Jurkat, Clone E6-1 (cell line): ENCODE measurements at places on chromosomes 3 and 15.

DNA sequence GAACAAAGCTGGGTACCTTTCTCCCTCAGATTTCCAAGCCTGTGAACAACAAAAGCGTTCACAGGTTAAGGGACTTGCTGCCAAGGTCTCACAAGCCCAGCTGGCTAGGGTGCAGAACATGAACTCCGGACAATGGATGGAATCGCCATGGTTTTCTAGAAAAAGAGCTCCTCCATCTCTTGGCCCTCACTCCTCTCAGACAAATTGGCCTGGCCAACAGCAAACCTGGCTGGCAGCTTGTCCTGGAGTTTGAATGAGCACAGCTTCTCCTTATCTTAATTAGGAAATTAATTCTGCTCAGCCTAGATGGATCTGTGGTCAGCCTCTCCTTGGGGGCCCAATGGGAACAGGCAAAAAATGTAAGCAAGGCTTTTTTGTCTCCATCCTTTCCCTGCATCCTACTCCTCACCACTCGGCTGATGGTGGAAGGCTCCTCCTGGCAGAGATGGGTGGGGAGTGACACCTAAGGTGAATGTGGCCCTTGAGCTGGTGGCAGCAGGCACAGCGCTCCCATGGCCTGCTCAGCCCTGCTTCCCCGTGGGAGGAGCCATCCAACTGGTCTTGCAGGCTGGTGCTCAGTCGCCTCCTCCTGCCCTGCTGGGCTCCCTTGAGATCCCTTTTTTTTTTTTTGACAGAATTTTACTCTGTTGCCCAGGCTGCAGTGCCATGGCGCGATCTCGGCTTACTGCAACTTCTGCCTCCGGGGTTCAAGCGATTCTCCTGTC is 5.8 kb downstream of the KLHL25 start:
- DNase-seq: no peak

GRCh38 chr15:68417897-68418296 is 14.1 kb downstream of the ITGA11 start:
- no peak for DNase-seq

GRCh38 chr15:60626669-60627068 is 147.7 kb upstream of the ICE2 start:
- DNase-seq: no peak

DNA sequence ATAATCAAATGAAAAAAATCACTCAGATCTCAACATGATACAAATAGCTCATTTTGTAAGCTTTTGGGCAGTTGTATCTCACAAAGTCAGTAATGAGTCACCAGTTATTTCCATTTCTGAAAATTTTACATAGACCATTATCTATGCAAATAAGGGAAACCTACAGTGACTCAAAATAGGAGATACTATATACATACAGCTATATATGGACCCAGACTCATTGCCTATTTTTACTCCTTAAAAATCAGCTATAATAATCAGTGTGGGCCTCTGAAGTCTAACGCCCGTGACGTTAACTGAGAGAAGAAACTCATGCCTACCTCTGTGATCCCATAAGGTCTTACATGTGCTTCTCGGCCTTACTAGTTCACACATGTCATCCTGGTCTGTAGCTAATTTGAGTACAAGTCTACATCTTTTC is 31.6 kb downstream of the LRIG1 start:
- no peak for DNase-seq

- no peak for DNase-seq
Measured at GRCh38 chr15:42033214-42033873, 12.5 kb upstream of the PLA2G4E start.

GRCh38 chr3:53263907-53264306 is 8.1 kb upstream of the TKT start:
- no peak for DNase-seq

GRCh38 chr3:185153171-185153771 is 411 bp upstream of the C3orf70 start:
- no peak for DNase-seq

DNA sequence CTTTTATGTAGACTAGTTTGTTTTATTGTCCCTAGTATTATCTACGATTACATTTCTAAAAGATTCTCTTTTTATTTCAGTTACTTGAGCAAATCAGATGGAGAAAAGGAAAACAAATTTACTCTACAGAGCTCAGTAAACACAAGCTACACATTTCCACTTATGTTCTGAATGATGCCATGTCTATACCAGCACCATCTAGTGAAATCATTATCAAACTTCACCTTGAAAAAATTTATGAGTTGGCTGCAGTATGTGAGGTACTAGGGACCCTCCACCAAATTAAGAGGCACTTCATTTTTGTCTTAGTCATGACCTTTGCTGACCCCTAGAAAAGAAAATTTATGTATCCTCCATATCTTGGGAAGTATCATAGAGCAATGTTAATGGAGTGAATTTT is 827.4 kb downstream of the SI start:
- no peak for DNase-seq

DNA sequence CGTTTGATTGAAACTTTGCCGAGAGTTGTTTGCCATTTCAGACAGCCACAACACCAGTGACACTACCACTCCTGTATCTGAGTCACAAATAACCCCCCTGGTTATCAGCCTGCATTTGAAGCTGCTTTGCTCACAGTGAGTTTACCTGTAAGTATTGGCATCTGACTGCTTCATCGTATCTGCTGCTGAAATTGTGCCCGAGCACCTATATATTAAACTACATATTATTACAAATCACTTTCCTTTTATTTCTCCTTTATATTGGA is 39.2 kb upstream of the SPSB4 start:
- no peak for DNase-seq

GRCh38 chr3:129057249-129057648 is 3.3 kb upstream of the GP9 start:
- no peak for DNase-seq

DNA sequence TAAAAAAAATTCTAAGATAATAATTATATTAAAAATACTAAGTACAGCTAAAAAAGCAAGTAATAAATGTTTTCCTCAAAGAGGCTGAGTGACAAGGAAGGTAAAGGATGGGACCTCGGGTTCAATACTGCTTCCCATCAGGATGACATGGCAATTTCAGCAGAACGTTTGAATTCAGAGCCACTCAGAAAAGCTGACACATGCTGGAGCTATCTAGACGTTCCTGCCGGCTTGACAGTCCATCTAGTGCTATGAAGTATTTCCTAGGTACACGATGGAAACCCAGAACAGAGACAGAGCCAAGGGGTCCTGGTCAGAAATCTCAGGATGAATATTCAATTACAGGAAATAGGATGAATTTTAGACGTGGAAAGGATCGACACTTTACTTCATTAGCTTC is 361.8 kb downstream of the FGF12 start:
- DNase-seq: no peak

- no peak for DNase-seq
Measured at GRCh38 chr15:74422652-74423430, 10.9 kb downstream of the SEMA7A start.

GRCh38 chr3:108823227-108823626 is 641 bp downstream of the TRAT1 start:
- no peak for DNase-seq

DNA sequence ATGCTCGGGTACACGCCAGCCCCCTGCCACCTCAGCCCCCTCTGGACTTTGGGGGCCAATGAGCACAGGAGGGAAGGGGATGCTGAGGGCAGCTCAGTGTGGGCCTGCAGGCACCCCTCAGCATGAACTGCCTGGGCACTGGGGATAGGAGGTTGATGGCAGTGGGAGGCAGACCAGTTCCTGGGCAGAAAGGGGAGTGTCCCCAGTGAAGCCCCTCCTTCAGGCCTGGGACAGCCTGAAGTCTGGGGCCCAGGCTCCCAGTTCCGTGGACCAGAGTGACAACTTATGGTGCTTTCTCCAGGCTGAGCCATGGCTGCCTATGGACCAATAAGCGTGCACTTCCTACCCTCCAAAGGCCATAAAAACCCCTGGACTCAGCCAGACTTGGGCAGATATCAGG is 63.3 kb upstream of the IMPG2 start:
- no peak for DNase-seq

DNA sequence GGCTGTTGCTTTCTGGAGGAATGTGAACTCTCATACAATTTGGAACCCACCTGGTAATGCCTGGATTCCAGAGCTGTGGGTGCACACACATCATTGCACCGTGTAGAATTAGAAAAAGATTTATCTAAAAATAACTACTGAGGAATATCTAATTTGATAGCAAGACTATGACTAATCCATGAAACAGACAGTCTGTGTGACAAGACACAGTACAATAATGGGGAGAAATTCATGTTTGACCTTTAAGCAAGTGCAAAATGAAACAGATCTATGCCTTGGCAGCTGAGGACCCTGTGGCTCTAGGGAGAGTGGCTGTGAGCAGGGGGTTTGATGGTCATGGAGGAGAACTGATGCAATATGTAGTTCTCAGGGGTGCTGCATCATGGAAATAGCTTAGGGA is 7.9 kb upstream of the DOCK3 start:
- DNase-seq: no peak

DNA sequence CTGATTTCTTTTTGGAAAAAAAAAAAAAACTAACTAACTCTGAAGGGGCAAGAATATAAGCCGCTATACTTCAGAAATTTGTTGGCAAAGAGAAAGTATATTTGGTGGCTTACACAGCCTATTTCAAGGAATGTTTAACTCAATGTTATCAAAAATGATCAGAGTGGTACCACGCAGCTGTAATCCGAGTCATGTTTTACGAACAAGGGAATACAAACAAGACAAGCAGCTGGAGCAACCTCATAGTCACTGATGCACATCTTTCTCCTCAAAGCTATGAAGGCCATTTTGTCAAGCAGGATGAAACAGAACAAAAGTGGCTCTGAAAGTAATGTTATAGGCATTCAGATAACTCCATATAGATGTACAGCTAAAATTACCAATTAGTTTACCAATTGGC is 81.2 kb downstream of the SCAPER start:
- DNase-seq: no peak

DNA sequence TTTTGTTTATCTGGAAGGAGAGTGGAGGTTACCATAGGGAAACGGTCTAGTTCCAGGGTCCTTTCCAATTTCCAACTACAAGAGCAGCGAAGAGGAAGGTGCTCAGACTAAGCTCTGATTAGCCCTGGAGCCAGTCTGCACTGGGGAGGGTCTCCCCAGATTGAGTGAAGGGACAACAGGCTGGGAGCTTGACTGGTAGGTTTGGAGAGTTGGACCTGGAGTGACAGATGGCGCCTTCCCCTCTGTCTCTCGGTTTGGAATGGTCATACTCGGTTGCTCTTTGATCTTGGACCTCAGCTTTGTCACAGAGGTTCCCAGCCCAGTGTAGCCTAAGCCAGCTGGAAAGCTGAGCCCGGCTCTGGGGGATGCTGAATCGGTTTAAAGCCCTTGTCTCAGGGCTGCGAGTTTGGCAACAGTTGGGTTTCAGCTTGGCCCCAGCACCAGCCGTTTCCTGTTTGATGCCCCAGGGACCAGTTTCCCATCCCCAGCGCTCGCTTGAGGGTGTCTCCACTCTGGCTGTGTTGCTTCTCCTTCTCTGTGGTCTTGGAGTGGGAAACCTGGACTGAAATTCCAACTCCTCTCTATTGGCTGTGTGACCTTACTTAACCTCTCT is 53.1 kb upstream of the ULK4 start:
- DNase-seq: no peak
